Activated CD8-positive, alpha-beta T cell treated with anti-CD3 and anti-CD28 coated beads for 36 hours (primary cell): ENCODE measurements at places on chromosomes 7 and 10.

GRCh38 chr7:66054063-66054462 is 21.6 kb upstream of the ASL start:
- no peak for DNase-seq

DNA sequence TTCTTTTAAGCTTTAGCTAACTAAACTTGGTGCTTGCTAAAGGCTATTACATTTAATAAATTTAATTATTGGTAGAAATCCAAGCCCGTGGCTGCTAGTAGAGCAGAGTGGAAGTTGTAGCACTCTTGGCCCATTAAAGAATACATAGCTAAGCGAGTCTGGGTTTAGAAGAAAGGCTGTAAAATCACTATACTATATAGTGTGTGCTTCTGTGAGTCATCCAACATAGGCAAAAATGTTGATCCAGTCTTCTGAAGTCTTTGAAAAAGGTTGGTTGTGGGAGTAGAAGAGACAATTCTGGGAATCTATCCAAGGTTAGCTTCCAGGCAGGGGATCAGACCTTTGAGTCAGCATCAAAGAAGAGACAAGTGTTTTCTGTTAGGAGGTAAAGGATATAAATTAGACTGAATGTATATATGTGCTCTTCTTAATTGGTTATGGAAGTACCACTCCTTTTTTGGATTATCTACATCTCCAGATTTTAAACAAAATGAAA is 664.2 kb downstream of the NXPH1 start:
- no peak for DNase-seq

GRCh38 chr7:16889851-16890415 is 8.2 kb upstream of the AGR3 start:
- no peak for DNase-seq

DNA sequence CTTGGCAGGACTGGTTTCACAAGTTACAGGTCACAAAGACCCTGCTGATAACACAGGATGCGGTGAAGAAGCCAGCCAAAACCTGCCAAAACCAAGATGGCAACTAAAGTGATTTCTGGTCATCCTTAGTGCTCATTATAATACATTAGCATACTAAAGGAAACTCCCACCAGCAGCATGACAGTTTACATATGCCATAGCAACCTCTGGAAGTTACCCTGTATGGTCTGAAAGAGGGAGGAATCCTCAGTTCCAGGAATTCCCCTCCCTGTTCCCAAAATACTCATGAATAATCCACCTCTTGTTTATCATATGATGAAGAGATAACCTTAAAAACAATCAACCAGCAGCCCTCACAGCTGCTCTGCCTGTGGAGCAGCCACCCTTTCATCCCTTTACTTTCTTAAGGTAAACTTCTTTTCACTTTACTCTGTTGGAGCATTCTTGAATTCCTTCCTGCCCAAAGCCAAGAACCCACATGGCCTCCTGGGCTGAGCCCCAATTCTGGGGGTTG is 21.9 kb downstream of the DPY19L1 start:
- no peak for DNase-seq

DNA sequence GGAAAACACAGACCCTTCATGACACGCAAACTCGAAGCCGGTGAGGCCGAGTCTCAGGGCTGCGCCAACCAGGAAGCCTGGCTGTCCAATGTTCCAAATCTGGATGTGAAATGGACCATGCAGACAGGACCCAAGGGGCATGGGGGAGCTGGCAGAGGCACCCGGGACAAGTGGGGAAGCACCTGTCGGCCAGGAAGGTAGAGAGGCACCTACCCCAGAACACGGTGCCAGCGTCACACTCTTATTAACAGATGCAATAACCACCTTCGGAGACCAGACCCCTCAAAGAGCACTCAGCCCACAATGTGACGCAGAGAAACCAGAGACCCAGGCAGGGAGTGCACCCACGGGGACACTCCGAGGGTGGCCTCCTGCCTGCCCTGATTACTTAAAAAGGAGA is 88.3 kb upstream of the PDGFA start:
- peak; percentile 84 for DNase-seq
